ENCODE measurements at places on chromosomes 2 and 18. TPM values are rescaled to one million over a fixed set of nuclear protein-coding genes. Genes with fewer than 3 reads are reported as not detected.
A peak's percentile ranks its signal among the peaks of the same experiment; 100 is the strongest.

DNA sequence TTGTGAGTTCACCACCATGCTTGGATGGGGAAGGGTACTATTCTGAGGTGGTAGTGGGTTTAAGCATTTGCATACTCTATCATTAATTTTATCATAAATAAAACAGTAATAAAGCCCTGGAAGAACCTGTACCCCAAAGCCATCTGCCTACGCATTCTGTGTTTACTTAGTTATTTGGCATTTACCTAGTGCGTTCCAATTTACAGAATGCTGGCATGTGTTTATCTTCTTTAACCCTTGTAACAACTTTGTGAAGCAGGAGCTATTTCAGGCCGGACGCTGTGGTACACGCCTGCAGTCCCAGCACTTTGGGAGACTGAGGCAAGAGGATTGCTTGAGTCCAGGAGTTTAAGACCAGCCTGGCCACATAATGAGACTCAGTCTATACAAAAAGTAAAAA, 17.8 kb upstream of the ODC1 start:
- no peak overlapping the region for H3K4me3 ChIP-seq
- peaks cover 2% of the 10 kb centered on the region for H3K27me3 ChIP-seq
- H3K4me1 ChIP-seq, result no peaks in the 10 kb centered on the region
- H3K27ac ChIP-seq, result no peak overlapping the region
- DNase-seq, result no peak

DNA sequence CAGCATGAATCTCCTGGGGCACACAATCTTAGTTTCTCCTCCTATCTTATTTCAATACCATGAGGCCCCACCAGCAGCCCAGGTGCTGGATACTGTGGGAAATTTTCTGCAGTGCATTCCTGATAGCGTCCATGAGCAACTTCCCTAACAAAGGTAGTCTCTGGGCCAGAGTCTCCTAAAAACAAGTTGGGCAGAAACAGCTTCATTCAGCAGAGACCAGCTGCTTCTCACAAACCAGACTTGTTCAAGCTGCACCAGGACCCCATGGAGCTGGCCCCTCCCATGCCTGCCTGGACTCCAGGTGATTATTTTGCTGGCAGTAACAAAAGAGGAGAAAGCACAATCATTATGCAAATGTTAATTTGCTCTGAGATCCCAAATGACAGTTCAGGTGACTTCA, 31.4 kb downstream of the MYO5B start:
- H3K27ac ChIP-seq, result no peak overlapping the region
- no peaks in the 10 kb centered on the region for H3K4me1 ChIP-seq
- no peak for DNase-seq
- H3K4me3 ChIP-seq, result no peak overlapping the region

- H3K27me3 ChIP-seq, result peaks cover 4% of the 10 kb centered on the region
- H3K27ac ChIP-seq, result no peak overlapping the region
- H3K36me3 ChIP-seq, result no peaks in the 10 kb centered on the region
- no peak for DNase-seq
- no peaks in the 10 kb centered on the region for H3K4me1 ChIP-seq
Observed at GRCh38 chr2:39550701-39551285, 113.7 kb upstream of the MAP4K3 start.

- DNase-seq, result no peak
- H3K27me3 ChIP-seq, result no peaks in the 10 kb centered on the region
- H3K27ac ChIP-seq, result no peak overlapping the region
- H3K4me3 ChIP-seq, result no peak overlapping the region
- H3K4me1 ChIP-seq, result peaks cover 17% of the 10 kb centered on the region
- no peaks in the 10 kb centered on the region for H3K36me3 ChIP-seq
Observed at GRCh38 chr2:232231554-232231953, 147.0 kb upstream of the ALPP start.

DNA sequence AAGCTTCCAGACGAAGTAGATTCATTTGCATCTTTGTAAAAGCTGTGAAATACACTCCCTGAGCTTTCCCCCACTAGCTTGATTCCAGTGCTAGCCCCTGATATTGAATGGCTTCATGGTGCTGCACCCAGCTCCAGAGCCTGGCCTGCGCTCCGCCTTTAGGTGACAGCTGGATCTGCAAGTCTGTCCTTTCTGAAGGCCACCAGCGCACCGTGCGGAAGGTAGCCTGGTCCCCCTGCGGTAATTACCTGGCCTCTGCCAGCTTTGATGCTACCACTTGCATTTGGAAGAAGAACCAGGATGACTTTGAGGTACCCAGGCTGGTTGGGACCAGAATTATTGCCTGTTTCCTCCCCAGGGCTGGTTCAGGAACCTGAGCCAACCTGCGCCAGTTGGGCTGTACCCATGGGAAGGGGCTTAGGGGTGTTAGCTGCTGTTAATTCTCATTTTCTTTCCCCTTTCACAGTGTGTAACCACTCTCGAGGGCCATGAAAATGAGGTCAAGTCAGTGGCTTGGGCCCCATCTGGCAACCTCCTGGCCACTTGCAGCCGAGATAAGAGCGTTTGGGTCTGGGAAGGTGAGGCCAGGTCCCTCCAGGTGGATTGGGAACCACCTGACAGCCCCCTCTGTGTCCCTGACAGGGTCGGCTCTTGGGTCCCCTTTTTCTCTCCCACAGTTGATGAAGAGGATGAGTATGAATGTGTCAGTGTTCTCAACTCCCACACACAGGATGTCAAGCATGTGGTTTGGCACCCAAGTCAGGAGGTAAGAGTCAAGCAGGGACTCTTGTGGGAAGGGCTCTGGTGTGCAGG, 1.3 kb downstream of the CIAO1 start:
- no peaks in the 10 kb centered on the region for H3K27me3 ChIP-seq
- peak; percentile 64 for DNase-seq
- H3K36me3 ChIP-seq, result peaks cover 45% of the 10 kb centered on the region
- H3K4me3 ChIP-seq, result peak overlapping the region; percentile 93
- H3K4me1 ChIP-seq, result peaks cover 39% of the 10 kb centered on the region

DNA sequence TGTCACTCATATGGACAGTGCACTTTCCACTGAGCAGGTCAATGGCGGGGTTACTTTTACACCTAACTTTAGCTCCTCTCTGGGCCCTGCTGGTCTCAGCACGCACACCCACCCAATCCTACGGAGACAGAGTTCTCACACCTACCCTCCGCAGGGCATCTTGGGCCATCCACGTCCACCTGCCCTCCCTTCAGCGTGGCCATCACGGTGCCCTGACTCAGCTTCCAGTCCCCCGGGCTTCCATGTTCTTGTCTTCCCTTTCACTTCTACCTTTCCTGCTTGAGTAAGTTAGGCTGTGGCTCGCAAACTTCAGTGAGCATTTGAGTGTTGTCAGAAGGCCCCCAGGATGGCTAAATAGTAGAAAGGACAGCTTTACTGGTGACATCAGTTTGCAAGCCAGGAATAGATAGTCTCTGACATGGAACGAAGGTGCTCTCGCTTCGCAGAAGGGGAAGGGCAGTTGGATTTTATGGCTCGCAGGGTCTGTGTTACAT, 232.4 kb downstream of the SEPTIN10 start:
- no peak for DNase-seq
- no peak overlapping the region for H3K4me3 ChIP-seq
- no peaks in the 10 kb centered on the region for H3K27me3 ChIP-seq
- no peaks in the 10 kb centered on the region for H3K36me3 ChIP-seq
- H3K4me1 ChIP-seq, result no peaks in the 10 kb centered on the region

DNA sequence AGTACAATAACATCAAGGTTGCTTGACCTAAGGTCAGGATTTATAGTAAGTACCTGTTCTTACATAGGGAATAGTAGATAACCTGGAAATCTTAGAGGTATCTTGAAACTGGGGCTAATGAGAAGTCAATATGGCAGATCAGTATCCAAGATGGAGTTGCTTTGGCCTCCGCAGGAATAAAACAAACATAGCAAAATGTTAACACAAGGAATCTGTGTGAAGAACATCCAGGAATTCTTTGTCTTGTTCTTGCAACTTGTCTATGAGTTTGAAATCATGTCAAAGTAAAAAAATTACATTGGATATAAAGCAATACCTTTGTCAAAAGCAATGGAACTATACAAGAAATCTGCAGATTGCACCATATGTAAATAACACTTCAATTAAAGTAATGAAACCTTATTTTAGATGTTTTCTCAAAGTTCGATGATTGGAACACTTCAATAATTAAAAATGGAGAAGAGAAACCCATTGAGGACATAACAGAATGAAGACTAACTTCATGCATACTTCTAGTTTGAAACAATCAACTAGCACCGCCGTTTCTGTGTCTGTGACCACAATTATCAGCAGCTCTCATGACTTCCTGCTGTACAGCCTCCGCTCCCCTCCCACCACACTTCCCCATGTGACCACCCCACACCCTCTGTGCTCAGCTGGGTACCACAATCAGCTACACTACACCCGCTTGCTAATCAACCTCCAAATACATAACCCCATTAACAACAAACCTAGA, 27.6 kb downstream of the C2orf76 start:
- H3K36me3 ChIP-seq, result peaks cover 3% of the 10 kb centered on the region
- peak; percentile 61 for DNase-seq
- no peaks in the 10 kb centered on the region for H3K27me3 ChIP-seq
- no peak overlapping the region for H3K4me3 ChIP-seq
- H3K27ac ChIP-seq, result peak overlapping the region; percentile 78
- H3K4me1 ChIP-seq, result peaks cover 20% of the 10 kb centered on the region

DNA sequence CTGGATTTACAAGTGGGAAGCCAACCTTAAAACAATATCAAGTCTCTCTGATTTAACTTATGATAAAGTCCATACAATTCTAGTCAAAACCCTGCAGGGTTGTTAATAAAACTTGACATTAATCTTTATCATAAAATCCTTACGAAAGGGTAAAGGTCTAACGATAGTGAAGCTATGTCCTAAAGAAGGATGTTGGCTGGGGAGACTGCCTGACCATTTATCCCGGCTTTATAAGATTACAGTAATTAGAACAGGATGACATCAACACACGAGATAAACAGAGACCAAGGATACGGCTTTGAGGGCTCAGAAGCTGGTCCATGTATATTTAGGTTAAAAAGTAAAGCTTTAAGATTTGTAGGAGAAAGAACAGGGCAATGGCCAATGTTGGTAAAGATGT, 189.0 kb upstream of the COPS8 start:
- no peaks in the 10 kb centered on the region for H3K4me1 ChIP-seq
- no peaks in the 10 kb centered on the region for H3K36me3 ChIP-seq
- H3K27ac ChIP-seq, result no peak overlapping the region
- no peak overlapping the region for H3K4me3 ChIP-seq
- no peak for DNase-seq

GRCh38 chr2:9377461-9378097, 45.7 kb downstream of the ITGB1BP1 start:
- no peak for DNase-seq
- no peak overlapping the region for H3K4me3 ChIP-seq
- peaks cover 4% of the 10 kb centered on the region for H3K27me3 ChIP-seq
- no peaks in the 10 kb centered on the region for H3K4me1 ChIP-seq
- no peak overlapping the region for H3K27ac ChIP-seq
- H3K36me3 ChIP-seq, result no peaks in the 10 kb centered on the region

DNA sequence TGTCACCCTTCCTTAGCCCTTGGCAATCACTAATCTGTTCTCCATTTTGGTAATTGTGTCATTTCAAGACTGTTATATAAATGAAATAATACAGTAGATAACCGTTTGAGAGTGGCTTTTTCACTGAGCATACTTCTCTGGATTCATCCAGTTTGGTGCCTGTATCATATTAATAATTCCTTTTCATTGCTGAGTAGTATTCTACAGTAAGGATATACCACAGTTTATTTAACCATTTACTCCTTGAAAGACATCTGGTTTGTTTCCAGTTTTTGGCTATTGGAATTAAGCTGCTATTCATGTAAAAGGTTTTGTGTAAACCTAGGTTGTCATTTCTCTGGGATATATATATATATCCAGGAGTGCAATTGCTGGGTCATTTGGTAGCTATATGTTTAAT, 44.6 kb upstream of the TGFA start:
- peaks cover 24% of the 10 kb centered on the region for H3K27me3 ChIP-seq
- H3K4me3 ChIP-seq, result no peak overlapping the region
- H3K4me1 ChIP-seq, result peaks cover under 1% of the 10 kb centered on the region
- DNase-seq, result no peak
- H3K36me3 ChIP-seq, result no peaks in the 10 kb centered on the region
- H3K27ac ChIP-seq, result no peak overlapping the region

GRCh38 chr2:202510911-202511310, 123.9 kb upstream of the FAM117B start:
- H3K36me3 ChIP-seq, result peaks cover 2% of the 10 kb centered on the region
- no peak overlapping the region for H3K4me3 ChIP-seq
- DNase-seq, result no peak
- no peak overlapping the region for H3K27ac ChIP-seq
- H3K27me3 ChIP-seq, result no peaks in the 10 kb centered on the region
- peaks cover 3% of the 10 kb centered on the region for H3K4me1 ChIP-seq

DNA sequence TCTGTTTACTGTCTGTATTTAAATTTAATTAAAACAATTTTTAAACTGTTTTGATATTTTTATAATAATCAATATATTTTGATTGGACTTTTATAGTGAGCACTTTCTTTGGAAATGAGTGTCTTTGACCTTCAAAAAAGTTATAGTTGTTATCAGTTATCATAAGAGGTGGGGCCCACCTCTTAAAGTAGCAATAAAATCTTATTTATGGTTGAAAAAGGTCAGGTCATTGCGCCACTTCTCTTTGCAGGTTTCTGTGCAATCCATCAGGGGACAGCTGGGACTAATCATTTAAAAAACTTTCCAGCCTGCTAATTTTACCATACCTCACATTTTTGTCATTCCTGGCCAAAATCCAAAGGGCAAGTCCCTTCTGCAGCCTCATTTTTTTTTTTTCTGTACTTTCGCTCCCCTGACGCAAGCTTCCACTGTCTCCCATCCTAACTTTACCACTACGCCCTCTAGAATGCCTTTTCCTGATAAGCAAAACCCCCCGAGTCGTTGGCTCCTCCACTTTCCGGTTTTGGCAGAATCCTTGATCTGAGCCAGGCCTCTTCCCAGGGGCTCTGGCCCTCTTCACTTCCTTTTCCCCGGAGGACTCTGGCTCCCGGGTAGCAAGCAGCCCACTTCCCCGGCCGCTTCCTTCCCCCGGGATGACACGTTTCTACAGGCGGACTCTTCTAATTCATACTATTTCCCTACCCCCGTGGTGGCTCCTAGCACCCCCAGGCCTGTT, 1.1 kb upstream of the SEH1L start:
- no peaks in the 10 kb centered on the region for H3K27me3 ChIP-seq
- no peak for DNase-seq
- peaks cover 49% of the 10 kb centered on the region for H3K4me1 ChIP-seq
- peak overlapping the region; percentile 98 for H3K27ac ChIP-seq

DNA sequence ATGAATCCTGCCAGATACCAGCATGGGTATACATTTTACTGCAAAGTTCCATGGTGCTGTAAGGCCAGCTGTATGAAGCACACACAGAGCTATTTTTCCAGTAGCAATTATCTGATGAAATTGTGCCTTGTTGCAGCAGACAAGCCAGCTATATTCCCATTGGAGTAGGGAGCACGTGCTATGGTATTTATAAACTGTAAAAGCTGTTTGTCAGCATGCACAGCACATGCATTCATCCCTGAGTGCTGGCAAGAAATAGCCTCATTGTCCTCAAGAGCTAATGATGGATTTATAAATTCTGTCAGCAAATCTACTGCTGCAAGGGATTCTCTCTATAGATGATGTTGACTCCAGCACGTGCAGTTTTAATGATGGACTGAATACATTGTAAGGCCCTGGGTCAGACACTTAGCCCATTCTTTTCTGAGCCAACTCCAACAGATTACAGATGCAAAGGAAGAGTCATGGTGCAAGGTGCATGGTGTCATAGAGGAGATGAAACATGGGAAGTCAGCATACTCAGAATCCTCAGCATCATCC, 61.7 kb downstream of the KCNS3 start:
- no peak overlapping the region for H3K27ac ChIP-seq
- H3K4me1 ChIP-seq, result no peaks in the 10 kb centered on the region
- H3K27me3 ChIP-seq, result no peaks in the 10 kb centered on the region
- no peak overlapping the region for H3K4me3 ChIP-seq
- H3K36me3 ChIP-seq, result no peaks in the 10 kb centered on the region

The LBX2 gene
- 0.25 TPM for total RNA-seq

The DSG4 gene
- not detected for total RNA-seq

The SLC4A3 gene
- not detected for total RNA-seq

The MLPH gene
- total RNA-seq, result not detected

The CCDC68 gene
- total RNA-seq, result 0.29 TPM

The AGPS gene
- total RNA-seq, result 61.2 TPM
